ENCODE measurements at places on chromosomes 13 and 19.

DNA sequence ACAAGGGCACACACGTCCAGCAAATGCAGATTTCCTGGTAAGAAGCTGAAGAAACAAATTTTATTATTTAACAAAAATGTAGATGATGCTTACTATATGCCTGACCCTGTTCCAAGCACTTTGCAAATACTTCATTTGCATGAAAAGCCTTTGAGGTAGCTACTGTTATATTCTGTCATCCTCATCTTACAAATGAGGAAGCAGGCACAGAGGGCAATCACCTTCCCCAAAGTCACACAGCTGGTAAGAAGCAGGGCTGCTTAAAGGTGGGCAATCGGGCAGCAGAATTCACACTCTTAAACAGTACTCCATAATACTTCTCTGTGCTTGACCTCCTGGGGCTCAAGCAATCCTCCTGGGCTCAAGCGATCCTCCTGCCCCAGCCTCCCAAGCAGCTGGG lies 18.3 kb upstream of the PNMA8C start:
- DNase-seq = no peak

GRCh38 chr13:99275093-99275469 lies 16.9 kb upstream of the GPR18 start:
- DNase-seq = no peak

GRCh38 chr13:61700620-61701019 lies 285.0 kb upstream of the PCDH20 start:
- DNase-seq = no peak

- DNase-seq = no peak
Observed at GRCh38 chr19:1291761-1292418, 6.2 kb downstream of the EFNA2 start.

DNA sequence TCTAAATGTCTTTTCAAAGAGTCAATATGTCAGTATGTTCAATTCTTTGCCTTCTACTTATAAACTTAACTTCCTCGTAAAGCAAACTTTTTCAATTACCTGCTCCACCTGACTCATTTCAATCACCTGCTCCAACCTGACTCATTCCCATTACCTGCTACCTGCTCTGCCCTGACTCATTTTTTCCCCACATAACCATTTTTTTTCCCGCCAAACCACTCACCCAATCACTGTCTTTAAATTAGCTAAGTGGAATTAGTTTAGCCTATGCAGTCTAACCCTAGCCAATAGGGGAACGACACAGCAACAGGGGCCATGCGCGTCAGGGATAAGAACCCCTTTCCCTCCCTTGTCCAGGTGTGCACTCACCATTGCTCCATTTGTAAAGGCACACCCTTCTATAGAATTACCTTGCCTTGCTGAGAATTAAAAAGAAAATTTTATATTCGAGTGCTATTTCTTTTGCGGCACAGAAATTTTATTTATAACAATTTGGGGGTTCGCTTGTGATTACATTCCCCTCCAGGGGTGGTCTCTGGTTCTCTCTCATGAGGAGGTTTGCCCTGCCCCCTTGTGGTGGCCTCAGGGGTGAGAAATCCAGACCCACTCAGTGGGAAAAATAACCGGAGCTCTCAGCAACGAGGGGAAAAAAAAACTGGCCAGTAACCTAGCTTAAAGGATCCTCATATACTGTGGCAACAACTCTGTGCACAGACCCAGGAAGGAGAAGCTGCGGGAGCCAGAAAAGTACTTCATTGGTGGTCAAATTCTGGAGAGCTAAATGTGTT lies 193.1 kb downstream of the ZNF486 start:
- no peak for DNase-seq

GRCh38 chr13:93859716-93860115 lies 619.8 kb downstream of the DCT start:
- DNase-seq = no peak

- no peak for DNase-seq
Observed at GRCh38 chr19:29914933-29915332, 27.1 kb upstream of the URI1 start.

DNA sequence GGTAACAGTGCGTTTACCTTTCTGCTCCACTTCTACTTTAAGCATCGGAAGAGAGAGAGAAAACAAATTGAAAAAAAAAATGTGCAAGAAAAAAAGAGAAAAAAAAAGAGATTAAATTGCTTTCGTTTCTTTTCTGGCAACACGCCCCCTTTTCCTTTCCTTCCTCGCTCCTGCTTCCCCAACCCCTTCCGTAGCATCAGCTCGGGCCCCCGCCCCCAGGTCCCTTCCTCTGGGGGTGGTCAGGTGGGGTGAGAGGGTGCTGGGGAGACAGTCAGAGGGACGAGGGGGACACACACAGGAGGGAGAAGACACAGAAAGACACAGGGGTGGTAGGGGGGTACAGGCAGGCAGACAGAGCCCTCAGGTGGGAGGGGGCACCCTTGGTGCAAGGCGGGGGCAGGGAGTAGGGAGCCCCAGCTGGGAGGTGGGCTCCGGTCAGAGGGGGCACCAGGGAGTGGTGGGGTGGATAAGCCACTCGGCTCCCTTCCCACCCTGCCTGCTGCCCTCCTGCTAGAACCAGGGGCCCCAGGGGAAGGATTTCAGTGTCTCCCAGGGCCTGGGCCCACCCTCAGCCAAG lies 30.7 kb upstream of the ASF1B start:
- DNase-seq = no peak

GRCh38 chr19:2460245-2460644 lies 3.5 kb upstream of the LMNB2 start:
- DNase-seq = no peak

DNA sequence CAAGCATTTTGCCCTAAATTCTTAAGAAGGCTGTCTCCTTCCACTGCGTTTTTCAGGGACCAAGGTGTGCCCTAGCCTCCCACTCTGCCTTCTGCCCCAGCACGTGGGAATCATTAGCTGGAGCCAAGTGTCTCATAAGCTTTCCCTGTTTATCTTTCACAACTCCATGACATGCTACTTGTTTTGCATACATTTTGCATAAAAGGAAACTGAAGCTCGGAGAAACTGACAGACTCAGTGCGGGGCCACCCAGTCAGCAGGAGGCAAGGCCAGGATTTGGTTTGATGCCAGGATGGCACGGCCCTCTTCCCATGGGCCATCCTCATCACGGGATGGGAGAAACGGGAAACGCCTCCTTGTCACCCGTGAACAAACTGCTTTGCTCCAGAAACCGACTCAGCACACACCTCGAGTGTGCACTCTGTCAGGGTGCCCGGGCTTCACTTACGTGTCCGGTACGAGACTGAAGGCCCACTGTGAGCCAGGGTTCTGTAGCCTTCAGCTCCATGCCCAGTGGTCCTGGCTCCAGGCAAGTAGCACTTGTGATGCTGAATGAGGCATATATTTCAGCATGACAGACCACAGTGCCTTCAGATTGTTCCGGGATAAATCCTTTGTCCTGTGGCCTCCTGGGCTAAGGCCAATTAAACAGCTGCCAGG lies 9.6 kb downstream of the CEBPA start:
- DNase-seq = no peak

DNA sequence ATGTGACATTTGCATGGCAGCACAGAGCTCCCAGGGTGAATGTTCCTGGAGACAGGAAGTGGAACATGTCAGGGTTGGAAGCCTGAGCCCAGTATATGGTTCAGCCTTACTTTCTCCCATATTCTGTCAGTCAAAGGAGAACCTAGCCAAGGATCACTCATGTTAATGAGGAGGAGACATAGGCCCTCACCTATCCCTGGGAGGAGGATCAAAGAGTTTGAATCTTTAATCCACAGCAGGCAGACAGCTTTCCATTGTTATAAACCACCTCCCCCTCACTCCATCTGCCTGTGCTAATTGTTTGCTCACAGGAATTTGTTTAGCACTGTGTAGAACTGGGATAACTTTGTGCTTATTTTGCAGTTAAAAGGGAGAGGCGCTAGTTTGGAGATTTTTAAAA lies 1069.1 kb downstream of the EFNB2 start:
- DNase-seq = no peak

GRCh38 chr19:56969156-56969555 lies 128.6 kb upstream of the PEG3 start:
- DNase-seq = no peak

- no peak for DNase-seq
Observed at GRCh38 chr19:54600212-54600611, 6.8 kb downstream of the LILRA1 start.

GRCh38 chr19:10965398-10965797 lies 4.6 kb downstream of the SMARCA4 start:
- DNase-seq = no peak

DNA sequence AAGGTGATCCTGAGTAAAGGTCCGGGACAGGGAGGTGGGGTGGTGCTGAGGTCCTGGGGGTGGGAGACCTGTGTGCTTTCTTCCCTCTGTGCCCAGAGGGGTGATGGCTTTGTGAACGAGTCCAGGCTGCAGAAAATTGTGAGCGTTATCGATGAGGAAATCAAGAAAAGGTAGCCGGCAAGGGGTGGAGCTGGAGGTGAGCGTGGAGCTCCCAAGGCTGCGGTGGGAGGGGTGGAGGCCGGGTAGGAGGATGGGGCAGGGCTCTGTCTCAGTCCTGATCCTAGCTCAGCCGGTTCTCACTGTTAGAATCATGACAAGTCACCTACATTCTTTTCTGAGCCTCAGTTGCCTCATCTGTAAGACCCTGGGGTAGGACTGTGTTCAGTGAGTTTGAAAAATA lies 4.0 kb downstream of the SELENOV start:
- no peak for DNase-seq

DNA sequence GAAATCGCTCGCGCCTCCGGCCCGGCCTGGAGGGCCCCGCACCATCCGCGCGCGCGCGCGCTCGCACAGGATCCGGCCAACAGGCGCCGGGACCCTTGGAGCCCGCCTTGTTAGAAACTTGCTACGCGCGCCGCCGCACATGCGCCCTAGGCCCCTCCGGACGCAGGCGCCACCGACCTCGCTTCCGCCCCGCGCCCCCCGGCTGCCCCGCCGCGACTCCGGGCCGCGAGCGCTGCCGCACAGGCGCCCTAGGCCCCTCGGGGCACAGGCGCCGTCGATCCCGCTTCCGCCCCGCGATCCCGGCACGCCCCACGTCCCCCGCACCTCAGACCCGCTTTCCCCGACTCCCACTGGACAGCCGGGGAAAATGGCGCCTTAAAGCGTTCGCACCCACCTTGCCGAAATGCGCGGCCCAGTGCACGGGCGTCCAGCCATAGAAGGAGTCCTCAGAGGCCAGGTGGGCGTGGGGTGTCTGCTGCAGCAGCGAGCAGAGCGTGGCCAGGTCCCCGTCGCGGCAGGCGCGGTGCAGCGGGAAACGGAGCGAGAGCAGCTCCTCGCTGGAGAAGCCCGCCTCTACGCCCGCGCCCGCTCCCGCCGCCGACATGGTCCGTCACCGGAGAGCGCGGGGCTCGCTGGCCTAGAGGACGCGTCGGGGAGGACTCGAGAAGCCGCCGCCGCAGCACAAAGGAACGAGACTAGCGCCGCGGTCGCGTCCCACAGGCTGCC lies 375 bp downstream of the ANKRD10 start:
- DNase-seq = peak; percentile 64

DNA sequence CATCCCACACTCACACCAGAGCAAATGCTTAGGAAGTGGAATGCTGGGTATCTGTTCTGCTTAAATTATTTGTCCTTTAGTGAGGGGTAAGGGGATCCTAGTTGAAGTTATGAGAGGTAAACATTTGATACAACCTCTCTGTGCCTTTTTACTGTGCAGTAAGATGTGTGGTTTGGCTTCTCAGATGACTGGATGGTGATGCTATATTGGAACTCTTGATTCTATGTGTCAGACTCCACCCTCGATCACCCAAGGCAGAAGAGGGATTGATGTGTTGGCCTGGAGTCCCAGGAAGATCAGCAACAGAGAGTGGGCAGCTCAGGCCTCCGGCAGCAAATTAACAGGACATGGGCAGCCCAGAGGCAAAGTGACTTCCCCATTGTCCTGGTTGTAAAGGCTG lies 66.7 kb downstream of the SIPA1L3 start:
- no peak for DNase-seq

GRCh38 chr19:53908106-53908934 lies 758 bp upstream of the CACNG7 start:
- peak; percentile 17 for DNase-seq

GRCh38 chr13:78460176-78460575 lies 143.2 kb downstream of the POU4F1 start:
- no peak for DNase-seq

GRCh38 chr13:113646921-113647340 lies 11.1 kb downstream of the ATP4B start:
- DNase-seq = no peak

GRCh38 chr19:3655402-3656072 lies 28.9 kb upstream of the CACTIN start:
- DNase-seq = no peak

- no peak for DNase-seq
Observed at GRCh38 chr13:112711528-112712265, 21.9 kb downstream of the ATP11A start.

GRCh38 chr19:2176337-2176994 lies 12.7 kb downstream of the DOT1L start:
- DNase-seq = no peak

Data from stimulated activated CD8-positive, alpha-beta memory T cell treated with anti-CD3 and anti-CD28 coated beads, Interleukin-7, amount 100 ng/mL, for 24 hours (primary cell).